ENCODE measurements at places on chromosomes 16 and 17.
A peak's percentile ranks its signal among the peaks of the same experiment; 100 is the strongest.

GRCh38 chr17:45120558-45120957, 11.8 kb downstream of the PLCD3 start:
- DNase-seq: no peak

DNA sequence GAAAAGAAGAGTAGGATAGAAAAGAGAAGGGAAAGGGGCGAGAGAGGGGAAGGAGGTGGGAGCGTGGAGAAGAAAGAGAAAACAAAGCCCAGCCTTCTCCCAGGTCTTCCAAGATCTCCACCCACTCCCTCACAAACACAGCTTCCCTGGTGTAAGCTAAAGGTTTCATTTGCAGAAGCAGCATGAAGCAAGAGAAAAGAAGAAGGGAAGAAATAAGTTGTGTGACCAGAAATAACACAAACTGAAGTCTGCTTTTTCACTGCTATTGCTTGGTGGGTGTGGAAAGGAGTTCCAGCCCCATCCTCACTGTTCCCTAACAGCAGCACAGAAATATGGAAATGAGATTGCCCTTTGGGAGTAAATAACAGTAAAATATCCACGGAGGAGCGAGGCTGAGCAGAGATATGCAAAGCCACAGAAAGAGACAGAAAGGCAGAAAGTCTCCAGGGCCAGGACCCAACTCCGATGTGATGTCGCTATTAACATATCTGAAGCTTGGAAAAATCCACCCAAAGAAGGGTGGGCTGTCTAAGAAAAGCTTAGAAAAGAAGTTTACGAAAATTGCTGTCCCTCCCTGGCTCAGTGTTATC, 10.3 kb upstream of the GAS7 start:
- no peak for DNase-seq

- DNase-seq: no peak
These were observed 63.9 kb downstream of the RTN4RL1 start for GRCh38 chr17:1961189-1961588.

DNA sequence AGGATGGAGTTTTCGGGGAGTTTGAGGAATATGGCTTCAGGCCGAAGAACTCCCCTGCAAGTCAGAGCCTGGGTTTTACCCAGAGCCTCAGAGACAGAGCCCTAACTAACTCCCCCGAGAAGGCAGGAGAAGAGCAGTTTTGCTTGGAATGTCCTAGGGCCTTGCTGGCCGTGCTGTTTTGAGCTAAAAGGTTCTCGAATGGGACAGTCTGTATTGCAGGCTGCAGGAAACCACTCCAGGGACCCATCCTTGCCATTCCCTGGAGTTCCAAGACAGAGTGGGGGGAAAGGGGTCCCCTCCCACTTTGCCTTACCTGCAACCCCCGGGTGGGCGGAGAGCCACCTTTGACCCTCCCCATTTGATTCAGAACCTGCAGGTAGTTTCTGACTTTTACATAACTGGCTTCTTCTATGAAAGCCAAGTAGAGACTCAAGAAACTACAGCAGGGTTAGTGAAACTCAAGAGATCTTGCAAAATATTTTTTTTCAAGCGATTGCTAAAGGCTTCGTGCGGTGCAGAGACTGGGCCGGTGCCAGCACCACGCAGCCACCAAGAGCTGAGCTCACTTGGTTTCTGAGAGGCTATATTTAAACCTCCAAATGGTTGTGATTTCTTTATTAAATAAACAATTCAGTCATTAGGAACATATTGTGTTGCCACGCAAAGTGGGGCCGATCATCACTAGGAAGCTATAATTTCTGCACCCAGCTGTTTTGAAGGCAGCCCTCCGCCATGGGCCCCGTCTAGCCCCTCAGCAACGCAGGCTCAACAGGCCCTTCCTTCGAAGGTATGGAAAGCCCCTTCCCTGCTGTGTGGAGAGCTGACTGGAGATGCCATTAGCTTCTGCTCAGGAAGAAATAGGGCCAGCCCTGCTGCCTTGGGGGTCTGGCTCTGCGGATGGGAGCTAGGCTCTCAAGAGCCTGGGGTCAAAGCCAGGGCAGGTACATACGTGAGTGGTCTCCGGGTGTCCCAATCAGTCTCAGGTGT, 223.0 kb downstream of the NTN1 start:
- DNase-seq: no peak

DNA sequence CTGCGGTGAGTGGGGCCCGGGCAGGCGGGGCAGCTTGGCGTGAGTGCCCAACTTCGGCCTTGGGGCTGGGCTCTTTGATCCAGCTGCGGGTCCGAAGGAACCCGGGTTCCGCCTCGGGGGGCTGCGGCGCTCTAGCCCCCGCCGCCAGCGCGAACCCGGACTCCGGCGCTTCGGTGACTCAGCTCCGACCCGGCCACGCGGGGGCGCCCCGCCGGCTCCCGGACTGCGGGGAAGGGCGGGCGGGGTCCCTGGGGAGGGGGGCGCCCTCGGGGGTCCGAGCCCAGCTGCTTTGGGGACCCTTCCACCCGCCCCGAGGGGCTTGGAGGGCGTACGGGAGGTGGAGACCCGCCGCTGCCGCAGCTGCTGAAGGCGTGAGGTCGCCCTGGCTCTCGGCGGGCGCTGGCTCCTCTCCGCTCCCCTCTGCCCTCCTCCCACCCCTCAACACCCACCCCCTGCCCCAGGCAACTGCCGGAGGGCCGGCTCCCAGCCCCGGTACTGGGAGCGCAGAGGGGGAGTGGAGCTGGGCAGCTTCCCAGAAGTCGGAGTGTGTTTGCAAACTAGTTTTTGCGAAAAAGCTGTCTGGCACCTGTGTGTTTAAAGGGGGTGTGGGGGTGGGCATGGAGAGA, 516 bp downstream of the CPNE2 start:
- DNase-seq: peak; percentile 40

GRCh38 chr17:75561927-75562603, 25.5 kb upstream of the MYO15B start:
- DNase-seq: peak; percentile 73

- no peak for DNase-seq
These were observed 119.2 kb downstream of the METRNL start for GRCh38 chr17:83198366-83199341.

GRCh38 chr16:89034971-89035668, 58.1 kb upstream of the CBFA2T3 start:
- no peak for DNase-seq

DNA sequence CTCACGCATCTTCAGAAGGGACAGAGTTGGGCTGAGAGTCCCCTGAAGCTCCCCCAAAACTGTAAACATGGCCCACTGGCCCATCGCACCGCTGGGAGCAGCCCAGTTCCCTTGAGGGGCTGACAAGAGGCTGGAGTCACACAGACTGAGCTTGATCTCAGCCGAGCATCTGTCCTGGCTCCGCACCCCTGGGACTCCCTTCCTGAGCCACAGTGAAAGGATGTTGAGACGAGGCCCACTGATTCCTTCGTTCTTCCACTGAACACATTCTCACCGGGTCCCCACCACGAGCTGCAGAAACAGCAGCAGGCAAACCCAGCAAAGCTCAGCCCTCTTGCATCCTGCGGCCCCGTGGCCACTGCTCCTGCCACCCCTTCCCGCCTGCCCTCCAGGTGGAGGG, 145.9 kb upstream of the CIBAR2 start:
- no peak for DNase-seq

DNA sequence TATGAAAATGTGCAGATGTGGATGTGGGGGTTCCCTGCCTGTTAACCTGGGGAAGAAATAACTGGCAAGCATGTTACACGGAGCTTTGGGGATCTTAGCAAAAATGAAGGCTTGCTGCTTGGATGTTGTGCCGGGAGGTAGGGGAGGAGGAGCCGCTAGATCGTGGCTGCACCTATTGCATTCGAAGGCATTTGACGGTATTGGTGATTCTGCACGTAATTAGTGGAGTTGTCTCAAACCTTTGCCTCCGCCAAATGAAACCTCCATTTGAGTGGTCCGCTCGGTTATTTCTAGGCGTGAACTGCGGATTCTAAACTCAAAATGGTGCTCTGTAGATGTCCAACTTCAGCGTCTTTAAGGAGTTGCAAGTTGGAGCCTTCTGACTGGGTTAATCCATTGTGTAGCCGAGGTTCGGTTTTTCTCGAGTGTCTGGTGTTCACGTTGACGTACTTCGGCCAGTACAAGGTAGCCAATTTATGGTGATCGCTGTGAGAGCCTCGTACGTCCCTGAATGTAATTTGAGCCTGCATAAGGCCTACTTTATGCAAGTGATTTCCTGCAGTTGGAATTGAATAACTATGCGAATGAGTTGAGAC, 1.5 kb downstream of the TNRC6C start:
- DNase-seq: peak; percentile 16

DNA sequence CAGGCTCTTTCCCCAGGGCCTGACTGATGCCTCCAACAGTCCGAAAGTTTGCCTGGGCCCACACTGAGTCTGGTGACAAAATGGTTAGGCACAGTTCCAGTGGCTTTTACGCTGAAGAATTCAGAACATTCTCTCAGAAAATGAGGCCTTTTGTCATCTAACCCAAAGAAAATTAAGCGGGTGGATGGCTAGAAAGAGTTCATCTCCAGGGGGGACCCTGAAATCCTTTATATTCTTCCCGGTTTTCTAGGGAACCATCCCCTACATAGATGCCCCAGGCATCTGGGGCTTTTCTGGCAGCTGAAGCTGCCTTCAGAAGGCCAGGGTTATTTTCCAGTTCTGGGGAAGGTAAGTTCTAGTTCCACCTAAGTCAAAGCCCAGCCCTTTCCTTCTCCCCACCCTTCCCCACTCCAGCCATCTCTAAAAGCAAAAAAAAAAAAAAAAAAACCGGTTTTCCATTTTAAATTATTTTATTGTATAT, 2.2 kb downstream of the RASD1 start:
- no peak for DNase-seq

GRCh38 chr16:70572050-70572925, 48.7 kb downstream of the SF3B3 start:
- DNase-seq: no peak

DNA sequence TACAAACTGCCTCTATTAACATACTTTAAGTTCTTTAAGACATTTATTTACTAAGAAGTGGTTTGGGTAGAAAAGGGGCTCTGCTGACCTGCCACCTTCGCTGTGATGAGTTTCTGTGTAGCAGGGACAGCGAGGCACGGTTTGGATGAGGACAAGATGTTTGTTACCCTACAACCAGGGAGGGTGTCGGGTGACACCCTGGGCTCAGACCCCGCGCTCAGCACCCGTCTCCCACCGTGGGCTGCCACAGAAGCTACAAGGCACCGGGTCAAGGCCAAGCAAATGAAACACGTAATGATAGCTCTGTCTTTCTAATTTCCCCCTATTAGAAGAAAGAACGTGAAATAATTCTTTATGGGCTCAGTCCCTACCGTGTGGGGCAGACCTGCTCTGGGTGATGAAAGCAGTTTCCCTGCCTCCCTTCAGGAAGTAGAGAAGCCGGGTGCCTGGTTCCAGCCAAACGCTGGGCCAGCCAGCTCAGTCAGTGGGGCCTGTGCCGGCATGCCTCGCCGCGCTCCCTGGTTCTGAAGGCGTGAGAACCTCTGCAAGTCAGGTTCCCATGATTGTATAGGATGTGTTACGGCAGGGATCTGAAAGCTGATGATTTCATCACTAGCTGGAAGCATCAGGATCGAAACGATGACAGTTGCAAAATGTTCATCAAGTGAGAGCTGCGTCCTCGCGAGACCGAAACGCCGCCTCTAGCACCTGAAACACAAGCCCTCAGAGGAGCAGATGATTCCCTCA, 3.9 kb downstream of the ZNF750 start:
- no peak for DNase-seq

- DNase-seq: no peak
These were observed 10.0 kb downstream of the GPT2 start for GRCh38 chr16:46894036-46894672.

Data from EL (cell line).